Fibroblast of upper back skin (primary cell): ENCODE measurements at places on chromosomes 12 and 14.

DNA sequence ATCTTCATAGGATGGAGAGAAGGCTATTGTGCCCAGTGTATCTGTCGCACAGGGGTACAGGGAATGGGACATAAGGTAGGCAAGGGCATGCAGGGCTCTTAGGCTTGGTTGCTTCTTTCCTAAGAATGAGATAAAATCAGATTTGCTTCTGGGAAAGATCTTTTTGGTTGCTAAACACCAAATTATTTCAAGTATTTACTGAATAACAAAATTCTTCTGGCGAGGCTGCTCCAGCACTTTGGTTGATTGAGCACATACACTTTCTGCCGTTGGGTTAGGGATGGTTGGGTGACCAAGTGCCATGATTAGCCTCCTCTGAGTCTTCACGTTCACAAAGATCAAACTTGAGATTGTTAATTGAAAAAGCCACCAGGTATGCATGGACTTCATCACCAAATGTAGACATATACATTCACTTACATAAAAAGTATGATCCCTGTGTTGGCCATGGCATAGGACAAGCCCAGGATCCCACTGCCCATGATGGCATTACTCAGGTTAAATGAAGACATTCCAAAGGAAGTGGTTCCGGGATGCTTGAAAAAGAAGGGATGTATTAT, 38.2 kb downstream of the SLC38A4 start:
- no peak for DNase-seq

GRCh38 chr12:62575036-62575435, 108.4 kb downstream of the MON2 start:
- no peak for DNase-seq

DNA sequence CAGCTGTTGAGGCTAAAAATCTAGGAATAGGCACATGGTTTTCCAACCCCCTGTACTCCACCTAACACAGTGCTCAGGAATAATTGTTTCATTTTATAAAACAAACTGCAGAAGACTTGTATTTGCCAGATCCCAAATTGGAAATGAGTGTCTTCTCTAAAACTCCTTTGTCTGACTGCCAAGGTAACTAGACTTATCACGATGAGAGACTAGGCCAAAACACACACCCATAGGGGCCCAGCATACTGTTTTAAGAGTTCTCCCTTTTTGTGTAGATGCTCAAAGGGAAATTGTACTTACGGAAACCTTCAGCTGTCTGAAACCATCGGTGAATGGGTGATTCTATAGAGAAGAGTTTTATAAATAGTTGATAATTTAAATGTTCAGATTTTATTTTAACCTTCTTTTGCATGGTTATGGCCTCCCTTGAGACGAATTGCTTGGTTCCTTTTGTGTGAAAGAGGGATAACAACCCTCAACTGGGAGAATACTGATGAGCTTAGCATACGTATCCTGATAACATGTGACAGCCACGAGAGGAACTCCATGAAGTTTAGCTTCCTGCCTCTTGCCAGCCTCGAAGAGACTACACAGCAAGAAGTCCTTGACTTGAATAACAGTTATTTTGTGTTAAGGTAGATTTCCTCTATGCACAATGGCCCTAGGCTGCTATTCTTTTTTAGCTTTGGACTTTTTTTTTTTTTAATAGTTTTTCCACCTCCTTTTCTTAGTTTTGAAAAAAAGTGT, 103.3 kb downstream of the PELI2 start:
- DNase-seq = no peak

- no peak for DNase-seq
Measured at GRCh38 chr12:50051101-50051806, 6.1 kb upstream of the ASIC1 start.

GRCh38 chr14:98798099-98798498, 473.9 kb downstream of the BCL11B start:
- DNase-seq = no peak

DNA sequence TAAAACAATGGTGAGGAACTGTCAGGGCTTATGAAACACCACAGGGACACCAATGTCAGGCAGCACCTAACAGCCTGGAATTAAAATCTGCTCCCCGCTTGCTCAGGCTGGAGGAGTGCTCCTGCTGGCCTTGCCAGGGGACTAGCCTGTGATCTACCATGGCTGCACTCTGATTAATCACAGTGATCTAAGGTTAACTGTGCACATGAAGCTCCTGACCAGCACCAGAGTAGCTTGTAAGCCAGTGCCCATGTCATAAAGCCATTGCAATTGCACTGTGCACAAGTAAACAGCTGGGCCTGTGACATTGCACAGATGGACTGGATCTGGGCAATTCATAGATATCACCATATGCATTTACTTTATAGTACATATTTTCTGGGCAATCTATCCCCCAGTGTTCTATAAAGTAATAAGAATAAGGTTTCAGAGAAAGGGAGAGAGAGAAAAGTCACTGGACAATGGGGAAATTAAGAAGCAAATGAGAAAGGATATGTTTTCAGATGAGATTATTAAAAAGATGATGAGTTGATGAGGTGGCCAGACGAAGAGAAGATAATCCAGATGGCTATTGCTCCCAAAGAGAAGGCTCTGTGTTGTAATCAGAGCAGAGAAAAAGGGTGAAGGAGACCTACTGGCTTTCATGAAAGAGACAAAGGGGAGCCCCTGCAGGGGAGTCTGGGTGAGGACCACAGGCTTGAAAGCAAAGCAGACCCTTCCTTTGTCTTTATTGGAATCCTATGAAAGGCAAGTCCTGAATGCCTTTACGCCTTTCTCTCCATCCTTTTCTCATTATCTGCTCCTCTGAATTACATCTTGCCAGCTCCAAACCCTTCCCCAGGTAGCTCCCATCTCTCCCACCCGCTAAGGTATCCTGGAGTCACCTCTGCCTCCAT, 145.8 kb downstream of the SLC38A6 start:
- no peak for DNase-seq

- no peak for DNase-seq
Measured at GRCh38 chr14:23404331-23404900, 3.7 kb downstream of the MYH6 start.

DNA sequence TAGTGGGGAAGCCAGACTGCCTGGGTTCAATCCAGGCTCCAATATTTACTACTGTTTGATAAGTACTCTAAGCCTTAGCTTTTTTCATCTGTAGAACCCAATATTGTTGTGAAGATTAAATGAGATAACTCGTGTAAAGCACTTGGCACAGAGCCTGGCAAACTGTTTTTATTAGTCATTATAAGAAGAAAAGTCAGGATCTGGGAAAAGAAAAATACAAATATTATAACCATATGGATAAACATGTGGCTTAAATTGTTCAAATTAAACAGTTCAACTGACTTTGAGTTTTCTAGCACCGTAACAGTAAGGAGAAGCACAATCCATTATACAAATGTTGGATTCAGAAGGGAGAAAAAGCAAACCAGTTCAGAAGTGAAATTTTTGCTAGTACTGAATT, 22.0 kb upstream of the CDK17 start:
- DNase-seq = peak; percentile 73

DNA sequence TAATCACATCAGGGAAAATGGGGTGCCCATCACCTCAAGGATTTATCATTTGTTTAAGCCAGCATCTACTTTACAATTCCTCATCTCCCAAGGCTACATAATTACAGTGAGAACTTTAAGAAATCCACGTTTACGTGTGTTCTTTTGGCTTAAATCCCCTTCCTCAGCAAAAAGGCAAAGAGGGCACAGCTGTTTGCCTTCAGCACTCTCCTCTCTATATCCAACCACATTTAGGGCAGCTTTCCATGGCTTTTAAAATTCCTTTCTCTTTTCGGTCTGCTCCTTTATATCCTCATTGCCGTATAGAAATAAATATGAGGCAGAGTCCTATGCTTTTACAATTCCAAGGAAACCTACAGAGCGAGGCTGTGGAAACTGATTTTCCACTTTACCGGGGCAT, 175.9 kb downstream of the EMP1 start:
- peak; percentile 3 for DNase-seq

GRCh38 chr14:68492381-68493151, 300.3 kb downstream of the ZFP36L1 start:
- no peak for DNase-seq

DNA sequence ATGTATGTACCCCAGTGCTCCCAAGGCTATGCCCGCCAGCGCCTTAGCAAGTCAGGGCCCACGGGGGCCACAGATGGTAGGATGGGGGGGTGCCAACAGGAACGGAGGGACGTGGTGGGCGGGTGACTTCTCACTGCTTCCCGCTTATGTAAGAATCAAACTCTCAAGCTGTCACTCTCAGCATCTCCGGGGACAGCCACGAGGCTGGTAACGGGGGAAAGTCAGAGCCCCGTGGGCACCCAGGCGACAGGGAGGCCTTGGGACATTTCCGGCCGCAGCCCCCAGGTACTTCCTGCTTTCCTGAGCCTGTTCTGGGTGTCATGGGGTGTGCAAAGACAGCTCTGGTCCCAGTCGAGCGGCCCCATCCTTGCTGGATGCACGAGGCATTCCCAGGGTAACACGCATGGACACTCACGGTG, 59.3 kb downstream of the TESC start:
- DNase-seq = no peak

- DNase-seq = no peak
Measured at GRCh38 chr14:102833341-102833740, 56.1 kb downstream of the TRAF3 start.

- peak; percentile 94 for DNase-seq
Measured at GRCh38 chr14:55051423-55052268, at the start of gene MAPK1IP1L. Gene MAPK1IP1L, plus strand, starts transcription at chr14:55051647. Its CDS starts 10,037 bp downstream, at chr14:55061684.

DNA sequence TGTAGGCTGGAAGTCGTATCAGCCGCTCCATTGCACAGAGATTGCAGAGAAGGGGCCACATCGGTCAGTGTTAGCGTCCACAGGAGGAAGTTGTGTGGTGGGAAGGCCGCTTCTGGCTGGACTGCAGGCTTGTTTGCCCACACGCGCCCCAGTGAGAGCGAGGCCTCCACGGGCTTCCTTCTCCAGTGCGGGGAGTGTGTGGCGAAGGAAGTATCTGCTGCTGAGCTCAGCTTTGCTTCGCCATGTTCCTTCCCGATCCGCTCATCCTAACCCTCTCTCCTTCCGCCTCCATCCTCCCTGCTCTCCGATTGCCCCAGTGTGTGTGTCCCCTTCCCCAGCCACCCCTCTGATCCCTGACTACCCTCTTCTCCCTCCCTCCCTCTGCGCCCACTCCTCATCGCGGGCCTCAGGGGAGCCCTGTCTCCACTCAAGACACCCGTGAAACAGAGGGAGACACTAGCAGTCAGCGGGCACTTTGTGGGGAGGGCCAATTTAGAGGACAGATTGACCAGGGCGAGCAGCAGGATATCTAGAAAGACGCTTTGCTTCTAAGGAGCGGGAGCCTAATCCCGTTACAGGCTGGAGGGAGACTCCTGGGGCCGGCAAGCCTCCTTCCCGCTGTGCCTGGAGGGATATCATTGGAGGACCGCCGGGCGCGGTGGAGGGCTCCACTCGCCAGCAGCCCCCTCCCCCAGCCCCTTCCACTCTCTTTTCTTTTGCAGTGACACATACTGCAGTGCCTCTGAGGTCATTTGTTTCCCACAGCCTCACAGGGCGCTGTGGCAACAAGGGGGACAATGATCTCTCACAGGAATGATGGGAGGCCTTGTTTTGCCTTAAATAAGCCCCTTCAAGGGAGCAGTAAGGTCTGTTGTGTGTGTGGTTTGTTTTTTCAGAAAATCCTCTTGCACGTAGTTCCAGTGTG, 428.8 kb downstream of the ZFP36L1 start:
- DNase-seq = peak; percentile 33

GRCh38 chr12:123982269-123982668, 9.3 kb downstream of the ZNF664 start:
- DNase-seq = no peak

- peak; percentile 83 for DNase-seq
Measured at GRCh38 chr12:12696562-12697383, 790 bp upstream of the GPR19 start.

- peak; percentile 48 for DNase-seq
Measured at GRCh38 chr14:64786296-64787149, 82.3 kb downstream of the PLEKHG3 start.

GRCh38 chr12:93524386-93525133, 47.9 kb upstream of the SOCS2 start:
- DNase-seq = no peak

DNA sequence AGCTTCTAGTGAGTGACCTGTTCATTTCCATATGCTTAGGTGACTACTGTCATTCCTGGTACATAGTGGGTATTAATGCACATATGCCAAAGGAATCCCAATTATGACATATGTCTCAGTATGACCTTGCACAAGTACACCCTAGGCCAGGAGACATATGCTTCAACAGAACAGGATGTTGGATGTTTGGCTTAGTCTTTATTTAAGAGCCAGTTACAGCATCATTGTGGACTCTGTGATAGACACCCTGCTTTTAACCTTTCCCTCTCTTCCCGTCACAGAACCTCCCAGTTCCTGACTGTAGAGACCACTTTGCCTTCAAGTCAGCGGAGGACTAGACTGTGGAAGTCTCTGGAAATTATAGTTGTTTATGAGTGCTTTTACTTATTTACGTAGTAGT, 72.9 kb downstream of the DAAM1 start:
- no peak for DNase-seq

DNA sequence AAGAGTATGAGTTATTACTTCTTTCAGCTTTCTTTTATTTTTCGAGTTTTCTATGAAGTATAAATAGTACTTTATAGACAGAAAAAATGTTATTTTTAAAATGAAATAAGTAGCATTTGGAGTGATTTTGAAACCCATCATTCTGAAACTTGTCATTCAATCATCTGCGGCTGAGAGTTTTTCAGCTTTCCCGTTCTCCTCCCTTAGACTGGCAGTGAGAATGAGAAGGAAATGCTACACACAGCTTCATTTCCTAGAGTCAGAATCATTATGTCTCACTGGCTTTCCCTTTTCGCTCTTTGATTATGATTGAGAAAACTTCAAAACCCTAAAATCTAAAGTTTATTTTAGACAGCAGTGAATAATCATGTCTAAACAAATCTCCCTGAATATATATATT, 33.7 kb upstream of the GNPNAT1 start:
- DNase-seq = no peak

GRCh38 chr14:77183896-77184295, 2.3 kb downstream of the TMEM63C start:
- no peak for DNase-seq

DNA sequence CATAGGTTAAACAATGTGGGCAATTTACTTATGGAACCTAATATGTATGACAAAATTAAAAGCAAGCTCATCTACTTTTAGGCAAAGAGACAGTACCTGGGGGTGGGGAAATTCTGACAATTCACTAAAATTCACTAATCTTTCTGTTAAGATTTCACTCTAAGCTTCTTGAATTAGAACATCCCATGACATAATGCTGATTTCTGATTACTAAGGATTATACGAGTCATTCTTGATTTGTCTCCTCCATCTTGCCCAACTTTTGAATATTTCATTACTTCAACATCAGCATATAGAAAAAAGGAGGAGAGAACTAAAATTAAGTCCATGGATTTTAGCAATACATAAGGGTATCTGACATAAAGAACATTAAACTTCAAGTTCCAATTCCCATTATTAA, 2.4 kb downstream of the CEP83 start:
- no peak for DNase-seq

- no peak for DNase-seq
Measured at GRCh38 chr14:88793259-88793625, 489 bp upstream of the EML5 start.
